ENCODE measurements at places on chromosomes 13 and 19.

- no peak for DNase-seq
Measured at GRCh38 chr19:6613711-6614110, 22.8 kb upstream of the CD70 start.

DNA sequence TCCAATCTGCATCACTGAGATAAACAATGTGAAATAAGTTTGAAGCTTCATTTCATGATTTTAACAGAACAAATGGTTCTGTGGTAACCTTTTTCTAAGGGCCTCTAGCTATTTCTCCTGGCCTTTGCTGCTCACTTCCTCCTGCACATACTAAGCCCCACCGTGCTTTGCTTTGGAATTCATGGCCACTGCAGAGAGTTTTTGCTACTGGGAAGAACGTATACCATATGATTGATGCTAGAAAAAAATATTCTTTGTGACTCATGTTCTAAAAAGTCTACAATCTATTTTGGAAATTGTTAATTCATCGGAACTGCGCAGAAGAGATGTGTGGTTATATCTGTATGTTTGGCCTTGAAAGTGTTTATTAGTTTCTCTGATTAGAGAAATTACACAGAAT lies 747.3 kb downstream of the PCDH9 start:
- no peak for DNase-seq

DNA sequence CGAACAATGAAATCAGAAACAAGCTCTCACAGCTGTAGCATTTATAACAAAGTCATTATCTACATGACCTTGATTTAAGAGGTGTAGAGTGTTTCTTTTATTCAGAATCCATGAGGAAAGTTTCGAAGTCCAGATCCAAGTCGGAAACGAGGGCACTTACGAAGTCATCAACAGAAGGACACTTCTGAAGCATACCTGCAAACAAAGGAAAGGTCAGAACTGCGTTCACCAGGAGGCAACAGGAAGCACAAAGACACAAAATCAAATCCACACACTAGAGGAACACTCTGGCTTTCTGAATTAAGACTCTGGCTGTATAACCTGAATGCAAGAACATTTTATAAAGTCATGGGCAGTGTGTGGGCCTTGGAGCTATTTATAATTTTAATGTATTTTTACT lies 158.9 kb downstream of the MIPEP start:
- no peak for DNase-seq

- DNase-seq = peak; percentile 11
Measured at GRCh38 chr13:108322206-108322824, 52.8 kb downstream of the TNFSF13B start.

- no peak for DNase-seq
Measured at GRCh38 chr19:48433337-48433736, 12.4 kb upstream of the GRWD1 start.

DNA sequence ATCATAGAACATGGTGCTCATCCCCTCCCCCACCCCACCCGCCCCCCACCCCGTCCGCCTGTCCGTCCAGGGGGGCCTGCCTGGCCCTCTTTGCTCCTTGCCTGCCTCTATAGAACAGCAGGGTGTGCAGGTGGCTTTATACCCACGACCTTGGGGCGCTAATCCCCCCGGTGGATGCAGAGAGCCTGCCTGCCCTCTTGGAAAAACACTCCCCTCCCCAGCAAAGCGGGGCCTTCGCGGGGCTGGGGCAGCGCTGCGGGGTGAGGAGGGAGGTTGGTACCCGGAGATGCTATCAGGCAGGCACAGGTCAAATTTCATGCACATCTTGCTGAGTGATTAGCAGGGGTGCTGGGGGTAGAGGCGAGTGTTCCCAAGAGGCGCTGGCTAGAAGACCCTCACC lies 21.9 kb downstream of the RFX1 start:
- no peak for DNase-seq

GRCh38 chr13:28429685-28430290 lies 65.1 kb downstream of the FLT1 start:
- no peak for DNase-seq

GRCh38 chr13:106565127-106565775 lies 2.7 kb downstream of the ARGLU1 start:
- no peak for DNase-seq

DNA sequence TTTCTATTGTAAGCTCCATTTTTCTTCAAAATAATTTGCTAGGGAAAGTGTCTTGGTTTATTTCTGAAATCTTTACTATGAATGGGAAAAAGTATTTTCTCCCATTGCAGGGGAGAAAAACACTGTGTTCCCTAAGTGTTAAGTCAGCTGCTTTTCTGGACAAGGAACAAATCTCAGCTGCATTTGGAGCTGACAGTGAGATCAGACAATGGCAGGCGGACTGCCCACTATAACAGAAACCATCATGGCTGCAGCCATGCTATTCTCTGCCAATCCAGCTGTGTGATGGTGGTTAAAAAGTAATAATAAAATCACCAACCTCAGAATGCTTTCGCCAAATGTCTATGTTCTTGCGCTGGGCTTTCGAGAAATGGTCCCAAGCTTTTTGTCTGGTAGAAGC lies 302.7 kb downstream of the DNAJC15 start:
- no peak for DNase-seq

Measured in NCI-H1092 (cell line).